ENCODE measurements at places on chromosomes 2 and 18.

DNA sequence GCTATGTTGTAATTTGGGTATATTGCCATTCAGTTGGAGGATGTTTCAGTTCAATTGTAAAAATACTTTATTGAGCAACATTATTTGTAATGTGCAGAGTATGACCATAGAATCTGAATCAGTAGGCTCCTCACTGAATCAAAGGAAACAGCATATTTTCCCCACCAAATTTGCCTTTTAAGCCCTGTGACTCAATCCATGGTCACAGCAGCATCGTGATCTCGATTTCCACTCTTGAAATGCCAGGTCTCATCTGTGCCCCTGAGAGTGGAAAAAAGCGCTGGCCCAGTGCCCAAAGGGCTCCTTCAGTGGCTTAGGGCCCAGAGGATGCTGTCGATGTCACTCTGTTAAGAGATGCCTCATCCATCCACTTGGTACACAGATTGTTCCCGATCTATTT is 57.5 kb downstream of the FHOD3 start:
- no peak for DNase-seq

DNA sequence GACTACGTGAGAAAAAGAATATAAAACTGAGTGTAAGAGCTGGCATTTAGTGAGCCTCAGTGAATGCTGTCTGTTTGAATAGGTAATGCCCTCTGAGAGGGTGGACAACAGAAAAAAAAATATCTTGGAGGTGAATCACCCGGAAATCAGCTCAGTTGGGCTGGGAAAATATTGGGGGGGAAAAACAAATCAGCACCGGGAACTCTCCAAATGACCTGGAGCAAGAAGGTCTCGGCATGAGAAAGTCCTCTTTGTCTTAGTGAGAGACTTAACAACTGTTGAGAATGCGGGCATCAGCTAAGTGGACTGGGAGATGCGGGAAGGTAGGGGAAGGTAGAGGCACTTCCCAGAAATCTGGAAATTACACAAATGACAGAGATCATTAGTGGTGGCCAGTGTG is 109.4 kb upstream of the POU3F3 start:
- DNase-seq = no peak

DNA sequence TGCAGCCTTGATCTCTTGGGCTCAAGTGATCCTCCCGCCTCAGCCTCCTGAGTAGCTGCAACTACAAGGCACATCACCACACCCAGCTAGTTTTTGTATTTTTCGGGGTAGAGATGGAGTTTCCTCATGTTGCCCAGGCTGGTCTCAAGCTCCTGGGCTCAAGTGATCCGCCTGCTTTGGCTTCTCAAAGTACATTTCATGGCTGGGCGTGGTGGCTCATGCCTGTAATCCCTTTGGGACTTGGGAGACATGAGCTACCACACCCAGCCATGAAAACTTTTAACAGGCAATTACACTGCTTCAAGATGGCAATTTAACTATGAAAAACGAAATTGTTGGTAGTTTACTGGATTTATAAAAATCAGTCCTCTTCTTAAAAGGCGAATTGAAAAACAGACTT is 69.7 kb downstream of the MEP1B start:
- no peak for DNase-seq

DNA sequence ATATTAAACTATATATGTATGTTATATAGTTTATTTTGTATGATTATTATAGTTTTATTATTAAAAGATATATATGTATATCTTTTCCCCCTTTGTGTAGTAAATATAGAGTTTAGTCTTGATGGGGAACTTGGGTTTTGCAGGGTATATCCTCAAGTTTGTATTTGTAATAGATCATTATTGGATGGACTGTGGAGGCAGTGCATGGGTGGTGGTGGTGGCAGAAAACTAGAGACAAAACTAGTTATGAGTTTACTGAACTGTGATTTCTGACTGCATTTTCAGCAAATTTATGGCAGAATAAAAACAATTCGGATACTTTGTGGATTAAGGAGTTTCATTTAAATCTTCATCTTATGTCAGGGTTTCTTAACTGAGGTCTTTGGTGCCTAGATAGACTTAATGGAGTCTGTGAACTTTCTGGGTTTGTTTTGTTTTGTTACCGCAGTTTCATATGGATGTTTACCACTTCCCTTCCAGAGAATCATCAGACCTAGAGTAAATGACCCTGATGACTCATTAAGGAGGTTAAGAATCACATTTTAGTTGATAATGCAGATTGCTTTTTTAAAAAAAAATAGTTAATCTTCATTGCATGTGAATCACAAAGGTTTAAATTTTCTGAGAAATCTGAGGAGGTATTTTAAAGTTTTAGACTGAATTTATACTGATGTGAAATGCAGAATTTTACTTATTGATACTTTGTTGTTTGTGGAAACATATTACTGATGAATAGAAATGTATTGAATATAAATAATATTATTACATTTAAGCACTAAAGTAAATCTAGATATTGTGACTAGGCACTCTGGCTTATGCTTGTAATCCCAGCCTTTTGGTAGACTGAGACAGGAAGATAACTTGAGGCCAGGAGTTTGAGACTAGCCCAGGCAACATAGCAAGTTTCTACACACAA is 14.5 kb downstream of the EPC2 start:
- no peak for DNase-seq

GRCh38 chr2:6297238-6297637 is 568.5 kb downstream of the CMPK2 start:
- no peak for DNase-seq

GRCh38 chr18:78583739-78584458 is 395.7 kb upstream of the SALL3 start:
- no peak for DNase-seq

GRCh38 chr2:176934869-176935415 is 277.7 kb upstream of the HNRNPA3 start:
- no peak for DNase-seq

GRCh38 chr2:129761569-129762021 is 217.9 kb upstream of the RAB6C start:
- no peak for DNase-seq

- DNase-seq = no peak
These were observed 305.9 kb downstream of the HRH4 start for GRCh38 chr18:24766376-24766775.

GRCh38 chr18:48688961-48689360 is 150.1 kb downstream of the CTIF start:
- no peak for DNase-seq

DNA sequence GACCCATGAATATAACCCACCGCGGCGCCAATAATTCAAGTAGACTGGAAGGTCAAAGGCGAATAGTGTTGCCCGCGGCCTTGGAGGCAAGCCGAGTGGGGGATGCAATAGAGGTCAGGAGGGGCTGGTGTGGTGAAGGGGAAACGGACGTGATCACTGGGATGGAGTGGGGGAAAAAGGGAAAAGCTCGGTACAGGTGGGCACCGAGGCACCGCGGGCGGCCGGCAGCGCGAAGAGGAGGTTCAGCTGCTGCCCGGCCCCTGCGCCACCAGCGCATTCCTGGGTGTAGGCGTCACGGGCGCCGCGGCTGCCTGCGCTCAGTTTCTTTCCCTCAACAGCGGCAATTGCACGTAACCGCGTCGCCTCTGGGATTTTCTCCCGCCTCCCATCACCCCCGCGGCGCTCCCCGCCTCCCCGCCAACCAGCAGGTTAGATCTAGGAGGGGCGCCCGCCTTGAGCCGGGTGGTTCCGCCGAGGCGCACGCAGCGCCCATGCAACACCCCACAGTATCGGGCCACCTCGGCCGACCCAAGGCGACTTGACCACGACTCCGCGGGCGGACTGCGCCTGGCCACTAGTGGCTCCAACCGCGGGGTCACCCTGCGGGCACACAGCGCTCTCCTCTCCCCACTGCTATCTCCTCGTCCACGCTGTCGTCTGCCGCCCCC is 1.5 kb downstream of the RND3 start:
- no peak for DNase-seq

GRCh38 chr18:55452123-55452611 is 135.8 kb downstream of the TCF4 start:
- DNase-seq = no peak

- DNase-seq = no peak
These were observed 4.8 kb upstream of the ZAP70 start for GRCh38 chr2:97708608-97709007.

DNA sequence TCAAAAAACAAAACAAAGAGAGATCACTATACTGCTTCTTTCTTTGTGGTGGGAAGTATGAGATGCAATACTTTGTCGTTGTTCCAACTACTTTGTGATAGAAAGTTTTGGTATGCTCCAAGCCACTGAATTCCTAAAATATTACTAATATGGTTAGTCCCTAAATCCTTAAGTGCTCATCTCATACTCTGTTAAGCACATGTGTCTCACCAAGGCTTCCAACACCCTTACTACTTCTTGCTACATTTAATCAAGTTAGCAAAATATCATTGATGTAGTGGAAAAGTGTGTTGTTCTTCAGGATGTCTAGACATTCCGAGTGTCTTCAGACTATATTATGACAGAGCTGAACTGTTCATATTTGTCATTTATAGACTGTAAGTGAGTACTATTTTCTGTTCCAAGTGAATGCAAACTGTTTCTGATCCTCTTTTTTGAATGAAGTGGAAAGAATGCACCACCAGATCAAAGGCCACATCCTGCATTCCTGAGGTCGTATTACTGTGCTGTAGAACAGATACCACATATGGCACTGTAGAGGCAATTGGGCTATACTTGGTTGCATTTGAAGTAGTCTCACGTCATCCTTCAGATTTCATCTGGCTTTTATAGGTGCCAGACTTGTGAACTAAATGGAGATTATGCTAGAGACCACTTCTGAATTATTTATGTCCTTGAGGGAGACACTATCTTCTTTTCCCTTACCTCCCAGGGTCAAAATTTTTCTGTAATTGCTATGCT is 298.4 kb upstream of the ZNF521 start:
- DNase-seq = no peak

DNA sequence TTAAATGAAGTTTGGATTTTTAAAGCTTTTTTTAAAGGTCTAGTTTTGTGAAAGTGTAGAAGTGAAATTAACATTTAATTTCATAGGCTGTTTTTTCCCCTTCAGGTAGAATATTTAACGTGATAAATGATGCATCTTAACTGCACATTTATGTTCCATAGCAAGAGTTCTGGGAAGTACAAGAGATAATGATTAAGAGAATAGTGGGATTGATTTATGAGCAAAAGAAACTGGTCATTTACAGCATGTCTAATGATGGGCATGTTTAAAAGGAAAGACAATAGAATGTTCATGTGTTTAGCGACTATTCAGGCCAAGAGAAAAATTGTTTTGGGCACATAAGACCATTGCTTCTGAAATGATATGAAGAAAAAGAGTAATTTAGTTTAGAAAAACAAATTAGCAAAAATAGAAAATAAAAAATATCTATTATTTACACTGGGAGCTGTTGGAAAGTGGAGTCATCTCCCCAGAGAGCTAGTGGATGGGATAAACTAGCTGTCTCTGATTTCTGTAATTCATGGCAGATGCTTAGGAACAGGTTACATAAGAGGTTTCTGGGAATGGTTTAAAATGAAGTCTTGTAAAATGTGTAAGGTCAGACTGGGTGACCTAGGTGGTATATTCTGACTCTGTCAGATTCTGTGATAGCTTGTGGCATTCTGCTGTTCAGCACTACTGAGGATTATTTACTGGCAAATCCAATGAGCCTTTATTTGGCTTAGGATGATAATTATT is 60.7 kb downstream of the WDR7 start:
- no peak for DNase-seq

GRCh38 chr2:230798769-230799399 is 65.9 kb upstream of the ITM2C start:
- no peak for DNase-seq

- no peak for DNase-seq
These were observed 147.4 kb upstream of the STK17B start for GRCh38 chr2:196318517-196319377.

DNA sequence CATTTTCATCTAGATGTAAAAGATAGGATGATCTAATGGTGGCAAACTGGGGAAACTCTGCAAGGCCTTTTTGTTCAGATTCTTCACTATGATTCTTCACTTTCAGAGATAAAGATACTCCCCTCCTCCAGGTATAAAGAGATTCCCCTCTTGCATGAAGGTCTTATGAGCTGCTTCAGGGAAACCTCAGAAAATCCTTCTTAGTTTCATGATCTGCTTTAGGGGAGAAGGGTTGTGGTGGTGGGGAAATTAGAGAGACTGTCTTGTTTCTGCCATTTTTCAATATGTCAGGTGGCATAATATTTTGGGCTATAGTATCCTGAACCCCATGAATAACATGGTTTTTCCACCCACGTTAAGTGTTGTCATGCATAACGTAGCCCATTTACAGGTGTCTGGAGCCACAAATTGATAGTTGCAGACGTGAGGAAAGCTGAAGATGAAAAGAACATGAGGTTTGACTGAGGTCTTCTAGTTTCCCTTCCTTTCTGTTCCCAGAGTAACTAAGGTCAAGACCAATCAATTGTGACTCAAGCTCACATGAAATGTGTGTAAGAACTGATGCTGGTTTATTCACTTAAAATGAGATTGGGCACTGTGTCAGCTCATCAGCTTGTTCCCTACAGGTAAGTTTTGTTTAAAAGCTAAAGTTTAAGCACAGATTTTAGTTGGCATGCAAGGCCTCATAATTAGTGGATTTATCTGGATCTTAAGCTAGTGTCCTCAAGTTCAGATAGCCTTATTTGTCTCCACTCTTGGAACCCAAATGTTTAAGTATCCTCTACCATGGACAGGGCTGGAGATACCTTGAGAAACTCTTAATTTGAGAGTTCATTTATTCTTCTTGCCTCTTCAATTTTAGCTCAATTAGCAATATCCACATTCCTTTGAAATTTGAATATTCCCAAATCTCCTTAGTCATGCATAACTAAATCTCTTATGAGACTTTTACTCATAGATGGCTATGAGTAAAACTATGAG is 304.5 kb upstream of the FANCL start:
- no peak for DNase-seq

GRCh38 chr2:77161009-77161408 is 361.2 kb downstream of the LRRTM4 start:
- DNase-seq = no peak

GRCh38 chr18:34911661-34912384 is 129.4 kb upstream of the MAPRE2 start:
- DNase-seq = no peak

- DNase-seq = peak; percentile 50
These were observed 2.4 kb upstream of the HOXD8 start for GRCh38 chr2:176126929-176127773.

DNA sequence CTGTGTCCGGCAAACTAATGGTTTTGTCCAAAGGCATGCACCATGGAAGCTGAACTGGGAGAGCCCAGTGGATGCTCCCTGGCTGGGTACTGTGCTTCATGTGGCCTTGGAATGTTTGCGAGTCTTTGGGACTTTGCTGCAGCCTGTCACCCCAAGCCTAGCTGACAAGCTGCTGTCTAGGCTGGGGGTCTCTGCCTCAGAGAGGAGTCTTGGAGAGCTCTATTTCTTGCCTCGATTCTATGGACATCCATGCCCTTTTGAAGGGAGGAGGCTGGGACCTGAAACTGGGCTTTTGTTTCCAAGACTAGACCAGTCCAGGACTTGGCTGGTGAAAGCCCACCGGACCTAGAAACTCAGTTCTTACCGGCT is 1.7 kb downstream of the MARS2 start:
- no peak for DNase-seq

- DNase-seq = no peak
These were observed 225.6 kb upstream of the GCFC2 start for GRCh38 chr2:75936311-75936710.

- no peak for DNase-seq
These were observed 134.9 kb downstream of the TFCP2L1 start for GRCh38 chr2:121150126-121150525.

GRCh38 chr18:48542513-48543181 is 3.8 kb downstream of the CTIF start:
- DNase-seq = no peak

GRCh38 chr2:138711812-138712211 is 68.4 kb downstream of the NXPH2 start:
- DNase-seq = no peak

GRCh38 chr2:45904267-45904945 is 252.9 kb downstream of the PRKCE start:
- no peak for DNase-seq

- no peak for DNase-seq
These were observed 8.2 kb upstream of the ALPG start for GRCh38 chr2:232398293-232399034.
